Stimulated activated CD4-positive, alpha-beta T cell treated with anti-CD3 and anti-CD28 coated beads, Interleukin-1b, Interleukin-23, amount 100 ng/mL, for 4 hours (primary cell): ENCODE measurements at places on chromosomes 2 and 18.

DNA sequence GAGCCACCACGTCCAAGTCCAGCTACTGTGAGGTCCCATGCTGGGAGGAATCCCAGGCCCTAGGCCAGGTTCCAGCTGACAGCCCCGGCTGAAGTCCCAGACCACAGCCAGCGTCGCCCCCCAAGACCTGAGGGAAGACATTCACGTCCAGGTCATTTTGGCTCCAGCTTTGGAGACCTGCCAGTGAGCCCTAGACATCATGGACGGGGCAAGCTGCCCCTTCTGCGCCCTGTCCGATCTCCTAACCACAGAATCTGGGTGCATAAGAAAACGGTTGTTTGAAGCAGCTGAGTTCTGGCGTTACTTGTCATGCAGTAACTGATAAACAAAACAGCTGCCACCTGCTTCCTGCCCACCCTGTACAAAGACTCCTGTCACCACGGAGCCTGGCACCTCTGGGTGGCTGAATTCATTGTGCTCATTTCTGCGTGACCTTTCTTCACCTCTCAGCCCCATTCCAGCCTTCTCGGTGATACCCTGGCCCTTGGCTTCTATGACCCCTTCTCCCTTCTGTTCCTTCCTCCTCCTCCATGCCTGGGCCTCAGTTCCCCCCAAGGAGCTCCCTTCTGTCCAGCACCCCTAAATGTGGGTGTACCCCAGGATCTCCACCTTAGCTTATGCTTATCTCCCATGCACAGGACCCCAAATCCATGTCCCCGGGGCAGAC lies 72.6 kb upstream of the SMAD7 start:
- DNase-seq, result no peak

DNA sequence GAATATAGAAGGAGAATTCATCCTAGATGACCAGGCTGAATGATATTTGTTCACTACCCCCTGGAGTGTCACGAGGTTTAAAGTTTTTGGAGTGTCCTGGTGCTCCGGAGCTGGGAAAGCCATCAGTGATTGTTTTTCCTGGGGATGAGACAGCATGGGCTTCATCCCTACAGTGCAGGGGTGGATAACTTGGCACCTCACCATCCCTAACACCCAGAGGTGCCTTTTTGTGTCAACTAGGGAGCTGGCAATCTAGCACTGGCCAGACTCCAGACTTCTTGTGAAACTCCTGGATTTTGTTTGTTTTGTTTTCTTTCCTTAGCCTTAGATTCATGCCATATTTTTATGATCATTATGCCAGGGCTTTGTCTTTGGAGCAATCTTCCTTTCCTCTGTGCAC lies 164.8 kb downstream of the PRKCE start:
- DNase-seq, result no peak

GRCh38 chr2:219081701-219082331 lies 21.1 kb upstream of the IHH start:
- no peak for DNase-seq

DNA sequence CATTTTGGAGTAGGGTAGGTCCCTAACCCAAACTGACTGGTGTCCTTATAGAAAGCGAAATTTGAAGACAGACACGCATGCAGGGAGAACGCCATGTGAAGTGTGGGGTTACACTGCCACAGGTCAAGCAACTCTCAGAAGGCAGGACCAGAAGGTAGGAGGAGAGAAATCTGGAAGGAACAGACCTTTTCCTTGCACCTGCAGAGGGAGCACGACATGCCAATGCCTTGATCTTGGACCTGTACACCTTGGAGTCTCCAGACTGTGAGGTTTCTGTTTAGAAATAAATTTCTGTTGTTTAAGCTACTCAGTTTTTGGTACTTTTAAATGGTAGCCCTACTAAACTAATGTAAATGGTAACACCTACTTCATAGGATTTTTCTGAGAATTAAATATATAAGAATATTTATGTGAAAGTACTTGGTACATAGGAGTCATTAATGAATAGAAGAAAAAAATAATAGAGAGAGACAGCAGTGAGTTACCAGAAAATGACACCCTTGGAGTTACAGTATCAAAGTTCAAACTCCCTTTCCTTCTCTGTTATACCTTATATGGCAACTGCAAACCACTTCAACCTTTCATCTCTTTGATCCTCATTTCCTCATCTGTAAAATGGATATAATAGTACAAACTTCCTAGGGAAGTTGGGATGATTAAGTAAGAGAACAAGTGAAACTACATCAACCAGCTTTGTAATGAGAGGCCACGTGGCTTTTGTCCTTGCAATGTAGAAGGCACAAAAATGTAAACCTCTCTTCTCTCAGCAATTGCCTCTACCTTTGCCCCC lies 184.9 kb upstream of the PARD3B start:
- DNase-seq, result no peak

GRCh38 chr2:121766624-121767023 lies 11.2 kb downstream of the TSN start:
- DNase-seq, result no peak

DNA sequence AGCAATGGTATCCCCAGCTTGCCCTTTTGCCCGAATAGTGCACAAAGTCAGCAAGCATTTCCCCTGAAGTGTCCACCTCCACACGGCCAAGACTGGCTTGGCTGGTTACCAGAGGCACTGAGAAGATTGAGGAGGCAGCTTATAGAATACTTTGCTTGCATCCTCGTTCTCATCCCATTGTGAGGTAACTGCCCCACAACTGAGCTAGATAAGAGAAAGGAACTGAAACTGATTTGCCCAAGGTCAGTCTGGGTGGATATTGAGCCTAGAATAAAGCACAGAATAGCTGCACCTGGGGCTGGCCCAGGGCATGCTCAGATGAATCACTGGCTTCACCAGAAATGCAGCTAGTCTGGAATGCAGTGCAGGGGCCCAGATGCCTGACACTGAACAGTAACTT lies 32.7 kb upstream of the MAP4K3 start:
- DNase-seq, result no peak

DNA sequence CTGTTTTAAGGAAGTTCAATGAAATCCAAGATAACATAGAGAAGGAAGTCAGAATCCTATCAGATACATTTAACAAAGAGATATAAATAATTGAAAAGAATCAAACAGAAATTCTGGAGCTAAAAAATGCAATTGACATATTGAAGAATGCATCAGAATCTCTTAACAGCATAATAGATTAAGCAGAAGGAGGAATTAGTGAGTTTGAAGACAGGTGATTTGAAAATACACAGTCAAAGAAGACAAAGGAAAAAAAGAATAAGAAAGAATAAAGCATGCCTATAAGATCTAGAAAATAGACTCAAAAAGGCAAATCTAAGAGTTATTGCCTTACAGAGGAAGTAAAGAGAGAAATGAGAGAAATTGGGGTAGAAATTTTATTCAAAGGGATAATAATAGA lies 204.1 kb downstream of the SS18 start:
- DNase-seq, result no peak

DNA sequence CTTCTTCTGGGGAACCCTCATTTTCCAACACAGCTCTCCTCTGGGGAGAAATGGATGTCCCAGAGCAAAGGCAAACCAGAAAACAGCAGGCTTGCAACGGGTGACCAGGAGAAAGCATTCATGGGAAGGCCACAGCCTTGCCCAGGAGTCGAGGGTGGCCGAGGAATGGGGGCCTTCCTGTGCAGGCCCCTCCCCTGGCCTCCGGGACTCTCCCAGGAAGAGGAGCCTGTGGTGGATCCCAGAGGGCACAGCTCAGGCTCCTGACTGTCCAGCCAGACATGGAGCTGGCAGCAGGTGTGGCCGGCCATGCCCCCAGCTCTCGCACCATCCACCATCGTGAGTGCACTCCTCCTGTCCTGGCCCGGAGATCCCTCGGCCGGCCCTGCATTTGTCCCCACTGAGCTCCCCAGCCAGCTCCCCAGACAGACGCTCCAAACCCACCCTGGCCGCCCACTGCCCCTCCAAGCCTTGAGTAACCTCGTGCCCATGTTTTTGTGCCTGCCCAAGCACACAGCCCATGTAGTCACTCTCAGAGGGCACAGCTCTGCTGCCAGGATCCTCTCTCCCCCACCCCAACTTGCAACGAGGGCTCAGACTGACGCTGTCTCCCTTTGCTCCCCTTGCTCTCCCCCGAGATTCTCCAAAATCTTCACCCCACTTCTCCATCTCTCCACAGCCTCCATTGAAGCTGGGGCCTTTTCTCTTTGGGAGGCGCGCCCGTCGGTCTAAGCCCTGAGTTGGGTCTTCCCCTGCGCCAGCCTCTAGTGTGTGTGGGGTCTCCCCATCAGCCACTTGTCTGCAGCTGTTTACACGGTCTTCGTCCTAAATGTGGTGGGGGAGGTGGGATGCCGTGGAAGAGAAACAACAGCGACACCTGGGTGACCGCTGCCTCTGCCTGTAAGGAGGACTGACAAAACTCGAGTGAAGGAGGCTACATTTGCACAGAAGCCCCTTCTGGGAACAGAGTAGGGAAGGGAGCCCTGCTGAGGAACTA lies 9.8 kb downstream of the PRLH start:
- no peak for DNase-seq

- no peak for DNase-seq
These were observed 651.3 kb downstream of the DCDC2C start for GRCh38 chr2:4354678-4355077.

DNA sequence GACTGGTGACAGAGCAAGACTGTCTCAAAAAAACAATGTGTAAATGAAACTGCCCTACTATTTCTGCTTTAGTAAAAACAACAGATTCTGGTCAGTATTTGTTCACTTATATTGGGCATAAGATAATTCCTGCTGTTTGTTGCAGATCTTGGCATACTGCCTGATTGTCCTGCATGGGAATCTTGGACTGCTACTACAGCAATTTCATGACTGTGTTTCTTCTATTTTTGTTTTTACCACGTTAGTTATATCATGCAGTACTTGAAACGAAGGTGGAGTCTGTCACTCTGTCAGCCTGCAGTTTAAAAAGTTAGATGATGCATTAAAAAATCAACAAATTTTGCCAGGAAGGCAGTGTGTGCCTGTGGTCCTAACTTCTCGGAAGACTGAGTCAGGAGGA lies 14.2 kb upstream of the CLASP1 start:
- no peak for DNase-seq

DNA sequence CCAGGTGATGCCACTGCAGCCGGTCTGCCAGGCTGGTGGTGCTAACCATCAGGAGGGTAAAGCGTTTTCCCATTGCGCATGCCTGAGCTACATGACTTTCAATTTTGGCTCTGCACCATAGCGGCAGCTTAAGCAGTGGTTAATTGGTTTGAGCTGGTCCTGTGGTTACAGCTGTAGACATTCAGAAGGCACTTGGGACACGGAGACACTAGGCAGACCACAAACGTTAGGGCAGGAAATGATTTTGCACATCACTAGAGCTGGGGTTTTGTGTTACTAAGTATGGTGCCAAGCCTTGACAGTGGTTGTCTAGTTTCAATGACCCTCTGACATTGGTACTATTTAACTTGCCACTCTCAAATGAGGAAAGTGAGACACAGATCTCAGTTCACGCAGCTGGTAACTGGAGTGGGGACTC lies 28.9 kb upstream of the CNOT11 start:
- DNase-seq, result no peak

- DNase-seq, result no peak
These were observed 1282.4 kb upstream of the PIK3C3 start for GRCh38 chr18:40672590-40672989.

GRCh38 chr2:215356948-215357461 lies 45.1 kb downstream of the ATIC start:
- no peak for DNase-seq

- no peak for DNase-seq
These were observed 144.3 kb downstream of the GPD2 start for GRCh38 chr2:156580501-156580900.

GRCh38 chr2:72090781-72091482 lies 56.7 kb downstream of the CYP26B1 start:
- no peak for DNase-seq

DNA sequence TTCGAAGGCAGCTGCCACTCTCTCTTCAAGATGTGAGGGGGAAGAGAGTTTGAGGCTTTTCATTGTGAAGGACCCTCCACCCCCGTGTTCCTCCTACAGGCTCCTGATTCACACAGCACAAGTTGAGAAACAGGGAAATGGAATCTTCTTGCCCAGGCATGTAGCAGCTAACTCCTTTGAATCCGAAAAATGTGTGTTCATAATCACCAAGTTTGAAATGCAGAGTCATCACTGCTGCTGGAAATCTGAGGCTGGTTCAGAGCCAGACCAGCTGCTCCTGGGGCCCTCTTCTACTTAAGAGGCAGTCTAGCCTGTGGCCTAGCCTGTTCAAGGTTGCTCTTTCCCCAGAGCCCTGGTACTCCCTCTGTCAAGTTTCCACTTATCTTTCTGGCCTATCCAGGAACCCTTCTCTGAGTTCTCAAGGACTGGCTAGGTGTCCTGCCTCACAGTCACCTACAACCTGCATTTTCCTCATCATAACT lies 166.4 kb downstream of the TMEM247 start:
- DNase-seq, result no peak

GRCh38 chr2:69592511-69592910 lies 51.0 kb downstream of the AAK1 start:
- DNase-seq, result no peak

- no peak for DNase-seq
These were observed 141.9 kb upstream of the LGALSL start for GRCh38 chr2:64311948-64312621.

- no peak for DNase-seq
These were observed at the start of gene MYCN for GRCh38 chr2:15939854-15940660. Gene MYCN, plus strand, starts transcription at chr2:15940550. Its CDS starts 1,515 bp downstream, at chr2:15942065.

- no peak for DNase-seq
These were observed 60.1 kb upstream of the RMP24 start for GRCh38 chr18:35912332-35912731.

GRCh38 chr2:169468841-169469240 lies 10.5 kb upstream of the BBS5 start:
- DNase-seq, result no peak

DNA sequence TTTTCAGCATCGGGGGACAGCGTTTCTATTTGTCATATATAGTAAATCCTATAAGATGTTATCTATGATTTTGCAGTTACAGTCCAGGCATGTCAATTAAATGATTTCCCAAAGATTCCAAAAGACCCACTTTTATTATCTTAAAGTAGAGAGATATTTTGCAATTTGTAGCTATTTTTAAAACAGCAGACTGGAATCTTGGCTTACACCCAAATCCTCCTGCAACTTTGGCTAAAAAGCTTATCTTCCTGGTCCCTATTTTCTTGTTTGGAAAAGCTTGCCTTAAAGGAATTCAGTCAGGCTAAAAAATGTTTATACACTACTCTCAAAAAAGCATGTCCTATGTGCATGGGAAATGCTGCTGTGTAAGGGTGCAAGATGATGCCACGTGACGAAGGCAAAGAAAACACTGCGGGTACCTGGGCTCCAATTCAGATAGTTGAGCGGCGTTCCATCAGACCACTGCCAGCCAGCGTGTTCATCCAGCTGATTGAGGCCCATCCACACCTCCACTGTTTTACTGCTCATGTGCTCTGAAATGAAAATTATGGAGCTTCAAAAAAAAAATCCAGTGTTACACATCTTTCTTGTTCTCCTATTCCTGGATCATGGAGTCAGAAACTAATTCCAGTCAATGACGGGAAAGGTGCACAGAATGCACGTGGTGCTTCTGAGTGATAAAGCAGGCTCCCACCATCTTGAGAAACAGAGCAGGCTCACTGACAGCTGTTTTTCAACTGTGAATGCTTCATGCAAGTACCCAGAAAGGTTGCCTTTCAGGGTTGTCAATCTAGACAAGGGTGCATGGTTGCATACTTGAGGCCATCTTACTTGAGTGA lies 33.8 kb downstream of the PLA2R1 start:
- DNase-seq, result no peak

GRCh38 chr2:83630351-83630750 lies 828.7 kb downstream of the SUCLG1 start:
- no peak for DNase-seq
